Astrocyte (in vitro differentiated cells and primary cell): ENCODE measurements at places on chromosomes 3 and 15. TPM values are rescaled to one million over a fixed set of nuclear protein-coding genes. Genes with fewer than 3 reads are reported as not detected.

DNA sequence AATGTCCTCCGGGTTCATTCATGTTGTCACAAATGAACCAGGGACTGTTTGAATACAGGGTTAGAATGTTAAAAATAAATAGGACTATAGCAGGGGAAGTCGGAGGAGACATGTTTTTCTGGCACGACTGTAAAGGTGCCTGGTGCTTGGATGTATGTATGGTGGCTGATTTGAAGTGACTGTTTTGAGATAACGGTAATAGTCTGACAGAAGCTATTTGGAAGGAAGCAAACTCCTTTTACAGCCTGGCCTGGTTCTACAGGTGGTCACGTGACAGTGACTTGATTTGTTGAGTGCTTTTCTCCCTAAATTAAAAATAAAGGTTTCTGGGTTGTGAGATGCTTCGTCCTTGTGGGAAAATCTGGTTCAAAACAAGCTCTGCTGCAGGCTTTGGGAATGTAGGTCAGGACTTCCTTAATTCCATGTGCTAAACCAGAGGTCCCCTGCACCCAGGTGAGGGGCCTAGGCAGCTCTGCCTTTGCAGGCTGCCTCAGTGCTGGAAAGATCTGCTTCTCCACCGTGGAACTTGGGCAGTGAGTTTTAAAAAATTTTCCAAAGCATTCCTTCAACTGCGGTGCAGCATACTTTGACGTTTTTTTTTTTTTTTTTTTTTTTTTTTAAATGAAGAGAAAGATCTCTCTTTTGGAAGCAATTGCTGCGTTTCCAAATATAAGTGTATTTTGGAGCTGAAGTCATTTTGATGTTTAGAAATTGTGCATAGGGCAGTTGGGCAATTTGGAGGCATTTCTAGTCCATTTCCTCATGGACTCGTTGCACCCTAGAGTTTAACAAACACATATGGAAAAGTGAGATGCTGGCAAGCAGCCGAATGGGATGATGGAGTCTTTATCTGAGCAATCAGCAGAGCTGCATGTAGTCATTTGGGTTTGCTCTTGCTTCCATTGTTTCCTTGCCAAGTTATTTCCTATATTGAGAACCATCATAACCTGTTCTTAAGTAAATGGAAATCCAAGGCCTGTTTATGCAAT, 30.9 kb downstream of the ITPR1 start:
- H3K4me3 ChIP-seq = no peak overlapping the region
- H3K4me1 ChIP-seq = no peaks in the 10 kb centered on the region
- H3K36me3 ChIP-seq = no peaks in the 10 kb centered on the region

DNA sequence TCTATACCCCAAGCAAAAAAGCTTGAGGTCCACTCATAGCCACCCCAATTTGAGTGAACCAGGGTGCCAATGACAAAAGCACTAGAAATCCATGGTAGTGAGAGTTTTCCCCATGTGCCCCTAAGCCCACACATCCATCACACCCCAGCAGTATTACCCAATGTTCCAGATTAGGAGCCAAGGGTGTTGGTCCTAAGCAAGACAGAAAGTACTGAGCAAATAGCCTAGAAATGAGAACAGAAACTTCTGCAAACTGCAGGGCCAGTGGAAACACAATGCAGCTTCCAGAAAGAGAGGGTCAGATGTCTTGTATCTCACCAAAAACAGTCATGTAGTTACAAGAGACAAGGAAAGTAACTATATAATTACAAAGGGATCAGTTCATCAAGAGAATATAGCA, 10.9 kb upstream of the OXTR start:
- no peaks in the 10 kb centered on the region for H3K27me3 ChIP-seq
- peaks cover 25% of the 10 kb centered on the region for H3K4me1 ChIP-seq
- H3K27ac ChIP-seq = no peak overlapping the region

DNA sequence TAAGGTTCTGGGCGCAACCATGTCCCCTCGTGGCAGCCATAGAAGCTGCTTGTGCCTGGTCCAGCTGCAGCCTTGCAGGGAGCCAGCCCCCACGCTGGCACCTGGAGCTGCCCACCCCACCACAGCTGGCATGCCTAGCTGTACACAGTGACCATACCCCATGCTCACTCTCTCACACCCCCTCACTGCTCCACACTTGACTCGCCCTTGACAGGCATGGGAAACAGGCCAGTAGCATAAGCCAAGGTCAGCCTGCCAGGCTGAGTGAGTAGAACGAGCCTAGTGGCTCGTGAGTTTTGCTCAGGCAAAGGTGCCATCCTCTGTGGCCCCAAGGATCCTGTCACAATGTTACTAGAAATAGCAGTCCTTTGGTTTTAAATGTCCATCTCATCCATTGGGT, 52.7 kb upstream of the CADM2 start:
- H3K27me3 ChIP-seq = no peaks in the 10 kb centered on the region
- H3K4me3 ChIP-seq = no peak overlapping the region

- H3K27me3 ChIP-seq = no peaks in the 10 kb centered on the region
- no peaks in the 10 kb centered on the region for H3K4me1 ChIP-seq
- DNase-seq = no peak
- H3K27ac ChIP-seq = no peak overlapping the region
- no peak overlapping the region for H3K4me3 ChIP-seq
Observed at GRCh38 chr3:35064761-35065160, 574.6 kb upstream of the ARPP21 start.

MAP1A gene
- total RNA-seq = 138 and 142 TPM in 2 replicates

RSL24D1 gene
- total RNA-seq = 71.4 and 76.1 TPM in 2 replicates

DNA sequence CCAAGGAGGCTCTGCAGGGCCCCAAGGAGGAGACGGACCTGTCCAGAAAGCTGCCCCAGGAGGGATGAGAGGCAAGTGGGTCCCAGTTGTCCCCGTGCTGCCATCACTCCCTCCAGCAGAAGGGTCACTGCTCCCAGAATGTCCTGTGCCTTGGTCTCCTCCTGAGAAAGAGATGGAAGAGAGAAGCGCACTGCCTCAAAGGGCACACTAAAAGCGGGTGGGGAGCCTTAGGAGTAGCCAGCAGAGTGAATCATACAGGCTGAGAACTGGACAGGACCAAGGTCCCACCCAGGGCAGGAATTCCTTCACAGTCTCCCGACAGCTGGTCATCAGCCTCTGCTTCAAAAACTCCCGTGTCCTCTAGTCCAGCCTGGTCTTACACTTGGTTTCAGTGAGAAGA, 4.6 kb downstream of the THPO start:
- H3K36me3 ChIP-seq = no peaks in the 10 kb centered on the region
- H3K4me3 ChIP-seq = no peak overlapping the region
- peak; percentile 33 for DNase-seq
- no peak overlapping the region for H3K27ac ChIP-seq

SH3GL3 gene
- total RNA-seq = 2.5 and 2.7 TPM in 2 replicates

IL20RB gene
- total RNA-seq = 22.0 and 23.6 TPM in 2 replicates

STAC gene
- total RNA-seq = 7.1 and 9.4 TPM in 2 replicates

- no peak overlapping the region for H3K4me3 ChIP-seq
- DNase-seq = peak; percentile 74
- no peaks in the 10 kb centered on the region for H3K27me3 ChIP-seq
- H3K36me3 ChIP-seq = no peaks in the 10 kb centered on the region
- H3K27ac ChIP-seq = no peak overlapping the region
Observed at GRCh38 chr3:148962513-148962912, 28.8 kb upstream of the GYG1 start.

GRCh38 chr3:23806534-23807423, 1.0 kb downstream of the UBE2E1 start:
- H3K27ac ChIP-seq = peak overlapping the region; percentile 51
- peak overlapping the region; percentile 67 for H3K4me3 ChIP-seq
- peaks cover 13% of the 10 kb centered on the region for H3K4me1 ChIP-seq
- H3K27me3 ChIP-seq = no peaks in the 10 kb centered on the region
- no peaks in the 10 kb centered on the region for H3K36me3 ChIP-seq

CLSTN2 gene
- 80.9 and 85.0 TPM in 2 replicates for total RNA-seq

DNA sequence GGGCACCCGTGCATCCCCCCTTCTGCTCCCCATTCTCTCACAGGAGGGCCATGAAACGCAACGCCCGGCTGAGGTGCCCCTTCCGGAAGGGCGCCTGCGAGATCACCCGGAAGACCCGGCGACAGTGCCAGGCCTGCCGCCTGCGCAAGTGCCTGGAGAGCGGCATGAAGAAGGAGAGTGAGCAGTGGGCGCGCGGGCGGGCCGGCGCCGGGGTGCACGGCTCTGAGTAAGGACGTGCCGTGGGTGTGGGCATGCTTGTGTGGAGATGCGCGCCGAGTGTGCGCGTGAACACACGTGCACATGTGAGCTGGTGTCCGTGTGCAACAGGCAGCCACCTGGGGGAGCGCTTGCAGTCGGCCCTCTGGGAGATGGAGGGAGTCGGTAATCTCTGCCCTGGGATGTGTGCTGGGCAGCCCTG, 28.1 kb downstream of the NR1I2 start:
- no peak overlapping the region for H3K27ac ChIP-seq
- H3K27me3 ChIP-seq = no peaks in the 10 kb centered on the region
- peak; percentile 13 for DNase-seq
- H3K4me3 ChIP-seq = peak overlapping the region; percentile 46

DNA sequence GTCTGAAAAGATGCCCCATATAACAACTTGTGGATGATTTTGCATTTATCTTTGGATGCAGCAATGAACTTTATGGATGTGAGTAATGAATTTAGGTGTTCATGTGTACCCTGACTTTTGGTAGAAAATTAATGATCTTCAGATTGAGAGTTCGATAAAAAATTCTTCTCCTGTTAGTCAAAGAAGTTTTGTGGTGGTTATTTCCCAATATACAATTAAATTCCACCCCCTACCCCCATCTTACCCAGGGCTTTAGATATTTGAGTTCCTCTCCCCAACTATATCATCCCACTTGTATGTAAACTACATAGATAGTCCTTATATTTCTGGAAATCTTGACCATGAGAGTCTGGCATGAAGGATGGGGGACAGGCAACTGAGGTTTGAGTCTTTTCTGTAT, 126.1 kb upstream of the ALDH1A3 start:
- no peak overlapping the region for H3K27ac ChIP-seq
- H3K36me3 ChIP-seq = no peaks in the 10 kb centered on the region
- no peak overlapping the region for H3K4me3 ChIP-seq
- no peaks in the 10 kb centered on the region for H3K27me3 ChIP-seq

DNA sequence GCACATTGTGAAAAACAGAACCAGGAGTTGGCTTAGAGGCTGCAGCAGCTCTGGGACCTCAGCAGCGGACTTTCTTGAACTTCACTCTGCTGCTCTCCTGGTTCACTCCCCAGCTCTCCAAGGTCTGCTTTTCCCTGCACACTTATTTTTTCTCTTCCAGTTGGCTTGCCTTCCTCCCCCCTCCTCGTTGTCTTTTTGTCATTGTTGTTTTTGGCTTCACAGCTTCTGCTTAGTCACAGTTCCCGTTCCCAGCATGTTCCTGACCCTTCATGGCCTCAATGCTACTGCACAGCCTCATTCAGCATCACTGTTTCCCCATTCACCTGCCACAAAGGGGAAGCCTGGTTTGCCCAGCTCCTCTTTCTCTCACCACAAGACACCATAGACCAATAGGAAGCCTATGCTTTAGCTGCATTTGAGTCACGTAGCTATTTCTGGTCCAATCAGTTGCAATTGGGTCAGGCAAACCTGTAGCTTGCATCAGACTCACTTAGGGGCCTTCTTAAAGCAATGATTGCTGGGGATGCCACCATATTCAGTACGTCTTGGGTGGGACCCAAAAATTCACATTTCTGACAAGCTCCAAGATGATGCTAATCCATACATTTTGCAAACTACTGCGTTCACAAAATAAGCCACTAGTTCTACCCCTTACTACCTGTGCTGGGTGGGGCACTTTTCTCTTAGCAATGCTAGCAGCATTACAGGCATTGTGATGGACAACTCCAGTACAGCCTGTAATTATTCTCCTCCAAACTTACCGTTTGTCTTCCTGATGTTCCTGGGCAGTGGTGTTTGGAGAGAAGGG, 7.8 kb upstream of the SUMF1 start:
- H3K27ac ChIP-seq = no peak overlapping the region
- H3K36me3 ChIP-seq = no peaks in the 10 kb centered on the region
- H3K4me1 ChIP-seq = peaks cover 9% of the 10 kb centered on the region
- DNase-seq = peak; percentile 74

FBLN2 gene
- total RNA-seq = 36.6 and 57.3 TPM in 2 replicates
